ENCODE measurements at places on chromosomes 1 and 21. TPM values are rescaled to one million over a fixed set of nuclear protein-coding genes. Genes with fewer than 3 reads are reported as not detected.

GRCh38 chr1:31987135-31987619 is 26.5 kb upstream of the KHDRBS1 start:
- DNase-seq: no peak

- DNase-seq: no peak
These were observed 19.4 kb upstream of the WASF2 start for GRCh38 chr1:27509127-27510080.

- DNase-seq: peak; percentile 28
These were observed 46.6 kb downstream of the FCRL5 start for GRCh38 chr1:157505481-157506272.

Gene SMCP
- not detected for polyA plus RNA-seq

DNA sequence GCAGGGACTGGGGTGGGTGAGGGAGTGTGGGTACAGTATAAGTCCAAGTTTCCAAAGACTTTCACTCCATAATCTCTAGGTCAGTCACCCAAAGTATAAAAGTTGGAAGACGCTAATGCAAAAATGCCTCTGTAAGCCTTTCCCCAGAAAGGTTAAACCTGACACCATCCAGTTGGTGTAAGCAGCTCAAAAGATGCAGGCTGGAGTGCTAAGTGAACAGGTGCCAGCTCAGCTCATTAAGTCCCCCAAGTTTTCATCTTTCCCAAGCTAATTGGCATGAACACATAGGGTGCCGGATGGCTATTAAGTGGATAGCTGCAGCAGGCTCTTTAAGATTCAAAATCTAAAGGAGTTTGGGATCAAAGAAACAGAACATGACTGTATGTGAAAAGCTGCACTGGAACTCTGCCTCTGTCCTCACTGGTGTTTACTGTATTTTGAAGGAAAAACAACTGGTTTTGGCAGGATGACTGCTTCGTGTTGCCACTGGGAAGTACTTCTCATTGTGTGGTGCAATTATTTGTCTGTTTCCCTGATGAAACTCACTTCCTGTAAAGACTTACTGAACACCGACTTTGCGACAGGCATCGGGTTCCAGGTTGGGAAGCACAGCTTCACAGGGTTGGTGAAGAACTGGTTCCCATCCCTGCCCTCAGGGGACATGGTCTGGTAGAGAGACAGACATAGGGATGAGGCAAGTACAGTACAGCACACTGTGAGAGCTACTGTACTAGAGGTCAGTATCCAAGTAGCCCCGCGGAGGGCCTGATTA is 152.7 kb downstream of the DAB1 start:
- DNase-seq: no peak

DNA sequence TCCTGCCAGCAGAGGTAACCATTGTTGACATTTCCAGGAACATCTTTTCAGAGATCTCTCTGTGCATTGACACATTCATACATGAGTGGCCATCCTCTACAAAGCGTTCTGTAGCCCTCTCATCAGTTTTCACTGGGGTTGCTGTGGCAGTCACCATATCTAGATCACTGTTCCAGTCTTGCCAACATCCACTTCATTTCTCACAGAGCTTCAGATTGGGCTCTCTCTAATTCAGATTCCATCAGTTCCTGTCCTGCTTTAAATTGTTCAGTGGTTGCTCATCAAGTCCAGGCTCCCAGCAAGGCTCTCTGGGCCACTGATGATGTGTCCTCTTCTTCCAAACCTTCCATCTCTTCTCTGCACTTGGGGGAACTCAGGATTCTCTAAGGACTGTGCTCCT is 173.7 kb downstream of the KCNJ6 start:
- no peak for DNase-seq

Gene OR2T27
- polyA plus RNA-seq: not detected

DNA sequence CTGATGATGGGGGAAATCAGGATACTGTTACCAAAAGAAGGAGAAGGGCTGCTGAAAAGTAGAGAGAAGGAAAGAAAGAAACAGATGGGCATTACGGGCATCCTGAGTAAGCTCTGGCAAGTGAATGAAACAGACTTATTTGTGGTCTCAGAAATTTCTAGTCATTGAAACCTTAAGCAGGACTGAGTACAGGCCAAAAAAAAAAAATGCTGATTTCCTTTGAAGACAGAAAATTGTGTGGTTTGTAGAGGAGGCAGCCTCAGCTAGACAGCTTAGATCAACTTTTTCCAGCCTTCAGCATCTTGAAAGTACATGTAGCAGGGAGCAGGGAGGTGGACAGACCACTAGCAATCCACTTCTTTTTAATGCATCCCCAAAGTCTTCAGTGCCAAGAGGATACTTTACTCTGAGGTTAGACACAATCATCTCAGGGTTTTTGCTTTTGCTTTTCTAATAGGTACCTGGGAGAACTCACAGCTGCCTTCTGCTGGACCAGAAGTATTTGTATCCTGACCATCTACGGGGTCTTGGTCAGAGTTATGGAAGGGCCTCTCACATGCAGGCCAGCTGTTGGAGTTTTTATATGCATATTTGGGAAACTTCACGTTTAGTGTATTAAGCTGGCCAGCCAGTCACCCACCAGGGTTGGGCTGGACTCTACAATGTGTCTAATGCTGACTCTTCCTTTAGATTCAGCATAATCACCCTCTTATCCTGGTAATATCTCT is 10.6 kb upstream of the CAPZB start:
- no peak for DNase-seq
